ENCODE measurements at places on chromosomes 7 and 10.

DNA sequence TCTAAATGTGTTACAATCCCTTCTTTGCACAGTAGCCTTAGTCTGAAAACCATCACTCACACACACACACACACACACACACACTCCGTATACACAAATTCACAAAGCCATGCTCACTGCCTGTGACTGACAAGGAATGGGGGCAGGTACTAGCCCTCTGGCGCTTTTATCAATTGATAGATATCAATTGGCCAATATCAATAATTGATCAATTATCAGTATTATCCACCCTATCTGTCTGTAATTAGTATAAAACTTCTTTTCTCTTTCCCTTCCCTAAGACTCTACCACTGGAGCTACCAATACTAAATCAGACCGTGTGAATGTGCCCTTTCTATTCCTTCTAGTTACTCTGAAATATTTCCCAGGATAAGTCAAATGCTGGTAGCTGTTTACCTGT is 2.1 kb downstream of the DENND11 start:
- no peak for DNase-seq

DNA sequence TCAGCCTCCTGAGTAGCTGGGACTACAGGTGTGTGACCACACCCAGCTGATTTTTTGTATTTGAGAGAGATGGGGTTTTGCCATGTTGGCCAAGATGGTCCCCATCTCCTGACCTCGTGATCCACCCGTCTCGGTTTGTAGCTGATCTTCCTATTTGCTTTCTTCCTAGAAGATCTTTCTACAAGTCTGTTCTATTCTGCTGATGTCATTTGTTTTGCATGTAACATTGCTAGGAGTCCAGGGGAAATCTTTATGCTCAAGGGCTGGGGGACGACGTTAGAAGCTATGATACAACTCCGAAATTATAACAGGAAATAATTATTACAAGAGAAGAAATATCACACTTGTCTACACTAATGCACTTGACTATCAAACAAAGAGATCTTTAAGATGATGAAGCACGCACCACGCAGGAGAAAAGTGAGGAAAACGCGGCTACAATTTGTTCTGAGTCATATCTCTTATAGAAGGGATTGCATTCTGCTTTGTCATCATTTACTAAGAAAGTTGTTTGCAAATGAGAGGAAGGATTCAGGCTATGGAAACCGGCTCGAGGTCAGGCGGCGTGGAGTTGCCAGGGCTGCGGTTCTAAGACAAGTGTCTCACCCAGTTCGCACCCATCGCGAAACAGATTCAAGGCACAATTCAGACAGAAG is 103.0 kb upstream of the CARD11 start:
- DNase-seq = peak; percentile 84

DNA sequence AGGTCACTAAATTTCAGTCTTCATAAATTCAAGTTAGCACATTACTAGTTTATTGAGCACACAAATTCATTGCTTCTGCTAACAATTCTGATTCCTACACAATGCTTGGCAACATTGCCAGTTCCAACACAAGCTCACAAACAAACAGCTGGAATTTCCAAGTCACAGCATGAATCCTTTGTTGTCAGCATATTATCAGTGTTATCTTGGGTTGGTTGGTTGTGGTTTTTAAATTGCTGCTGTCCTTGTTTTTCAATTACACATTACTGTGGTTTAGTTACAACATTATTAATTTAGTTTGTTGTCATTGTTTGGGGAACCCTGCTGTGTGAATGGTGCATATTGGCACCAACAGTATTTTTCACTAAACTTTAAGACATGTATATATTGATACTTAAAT is 86.0 kb upstream of the ARID5B start:
- peak; percentile 70 for DNase-seq

DNA sequence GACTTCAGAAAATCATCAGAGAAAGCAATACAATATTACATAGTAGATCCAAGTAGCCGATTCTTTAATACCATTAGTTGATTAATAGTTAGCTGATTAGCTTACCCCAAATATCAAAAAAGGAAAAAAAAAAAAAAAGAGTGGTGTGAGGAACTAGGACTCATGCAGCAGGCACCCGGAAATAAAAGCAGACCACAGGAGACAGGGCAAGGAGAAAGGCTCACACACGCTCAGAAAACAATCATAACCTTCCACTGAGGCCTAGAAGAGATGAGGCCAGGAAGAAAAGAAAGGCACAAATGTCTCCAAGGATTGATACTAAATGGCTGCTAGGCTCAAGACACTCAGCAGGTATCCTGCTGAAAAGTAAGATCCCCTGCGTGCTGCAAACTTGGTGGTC is 25.9 kb downstream of the TRDMT1 start:
- peak; percentile 10 for DNase-seq

DNA sequence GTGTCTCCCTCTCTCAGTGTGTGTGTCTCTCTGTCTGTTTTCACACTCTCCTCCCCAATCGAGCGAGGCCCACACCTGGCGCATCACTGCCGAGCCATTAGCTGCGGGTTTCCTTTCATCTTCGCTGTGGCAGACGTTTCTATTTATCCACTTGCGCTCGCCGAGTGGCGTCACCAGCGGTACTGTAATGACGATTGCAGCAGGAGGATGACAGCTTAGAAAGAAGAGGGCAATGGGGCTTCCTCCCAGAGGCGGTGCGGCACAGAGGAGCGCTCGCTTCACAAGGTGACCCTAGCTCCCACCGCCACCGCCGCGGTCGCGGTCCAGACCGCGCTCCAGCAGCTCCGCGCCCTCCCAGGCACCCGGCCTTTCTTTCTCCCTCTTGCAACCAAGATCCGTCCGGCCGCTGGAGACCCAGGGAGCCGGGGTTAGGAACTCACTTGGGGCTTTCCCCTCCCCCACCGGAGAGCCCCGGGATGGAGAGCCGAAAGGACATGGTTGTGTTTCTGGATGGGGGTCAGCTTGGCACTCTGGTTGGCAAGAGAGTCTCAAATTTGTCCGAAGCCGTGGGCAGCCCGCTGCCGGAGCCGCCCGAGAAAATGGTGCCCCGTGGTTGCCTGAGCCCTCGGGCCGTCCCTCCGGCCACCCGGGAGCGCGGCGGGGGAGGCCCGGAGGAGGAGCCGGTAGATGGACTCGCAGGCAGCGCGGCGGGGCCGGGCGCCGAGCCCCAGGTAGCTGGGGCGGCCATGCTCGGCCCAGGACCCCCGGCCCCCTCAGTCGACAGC is at the start of gene EVX1:
TSS of gene EVX1 (plus strand) at position 248 of the 785 bp plus-strand sequence. CDS start at position 477, 229 bp downstream.
- DNase-seq = no peak

- no peak for DNase-seq
Observed at GRCh38 chr7:135333200-135333599, 99.6 kb downstream of the STRA8 start.

- DNase-seq = peak; percentile 53
Observed at GRCh38 chr10:96840841-96841518, 8.9 kb downstream of the LCOR start.

DNA sequence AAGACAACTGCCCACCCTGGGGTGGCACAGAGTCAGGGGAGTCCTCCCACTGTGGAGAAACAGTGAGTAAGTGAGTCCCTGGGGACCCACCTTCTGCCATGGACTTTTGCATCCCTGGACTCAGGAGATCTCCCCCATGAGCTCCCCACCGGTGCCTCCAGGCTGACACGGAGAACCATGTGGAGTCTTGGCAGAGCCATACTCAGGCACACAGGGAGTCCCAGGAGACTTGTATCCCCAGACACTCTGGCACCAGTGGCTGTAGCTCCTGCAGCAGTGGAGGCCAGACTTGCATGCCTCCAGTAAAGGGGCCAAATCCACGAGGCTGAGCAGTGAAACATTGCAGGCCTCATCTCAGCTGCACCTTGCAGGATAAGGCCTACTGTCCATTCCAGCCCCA is 791.4 kb downstream of the PCDH15 start:
- no peak for DNase-seq

- DNase-seq = no peak
Observed at GRCh38 chr10:97582169-97582568, 2.0 kb upstream of the HOGA1 start.

DNA sequence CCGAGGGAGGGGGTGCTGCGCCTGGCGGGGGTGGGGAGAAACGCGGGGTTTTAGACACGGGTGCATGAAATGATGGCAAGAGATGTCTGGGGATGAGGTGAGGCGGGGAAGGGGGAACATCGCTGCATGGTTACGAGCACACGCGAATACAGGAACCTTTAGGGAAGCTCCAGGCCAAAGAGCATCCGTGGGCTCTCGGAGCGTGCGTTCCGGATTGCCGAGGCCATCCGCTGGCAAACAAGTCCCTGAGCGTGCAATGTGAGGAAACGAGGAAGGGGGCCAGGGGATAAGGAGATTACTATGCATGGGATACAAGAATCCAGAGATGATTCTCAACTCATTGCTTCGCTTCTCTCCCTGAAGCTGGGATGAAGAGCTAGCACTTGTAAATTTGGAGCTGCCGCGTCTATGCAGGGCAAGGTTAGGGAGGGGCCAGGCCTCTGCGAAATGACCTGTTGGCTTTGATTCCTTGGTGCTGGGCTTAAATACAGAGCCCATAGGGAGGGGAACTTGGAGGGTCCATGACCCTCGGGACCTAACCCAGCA is 520 bp upstream of the WNT2 start:
- no peak for DNase-seq

- no peak for DNase-seq
Observed at GRCh38 chr7:127889677-127890076, 141.6 kb downstream of the LRRC4 start.

DNA sequence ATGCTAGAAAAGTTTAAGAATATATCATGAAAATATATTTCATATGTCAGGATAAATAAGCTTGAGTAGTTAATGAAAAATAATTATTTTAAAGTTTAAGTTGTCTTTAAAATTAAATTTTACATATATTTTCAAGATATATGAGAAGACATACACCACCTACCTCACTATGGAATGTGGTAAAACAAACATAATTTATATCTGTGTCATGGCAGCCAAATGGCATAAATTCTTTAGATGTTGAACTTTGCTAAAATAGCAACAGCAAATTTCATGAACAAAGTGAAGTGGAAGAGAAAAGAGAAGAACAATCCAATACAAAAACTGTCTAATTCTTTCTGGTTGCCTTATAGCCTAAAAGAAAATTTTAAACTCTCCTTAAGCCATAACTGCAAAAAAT is 39.6 kb upstream of the SLC16A12 start:
- no peak for DNase-seq

DNA sequence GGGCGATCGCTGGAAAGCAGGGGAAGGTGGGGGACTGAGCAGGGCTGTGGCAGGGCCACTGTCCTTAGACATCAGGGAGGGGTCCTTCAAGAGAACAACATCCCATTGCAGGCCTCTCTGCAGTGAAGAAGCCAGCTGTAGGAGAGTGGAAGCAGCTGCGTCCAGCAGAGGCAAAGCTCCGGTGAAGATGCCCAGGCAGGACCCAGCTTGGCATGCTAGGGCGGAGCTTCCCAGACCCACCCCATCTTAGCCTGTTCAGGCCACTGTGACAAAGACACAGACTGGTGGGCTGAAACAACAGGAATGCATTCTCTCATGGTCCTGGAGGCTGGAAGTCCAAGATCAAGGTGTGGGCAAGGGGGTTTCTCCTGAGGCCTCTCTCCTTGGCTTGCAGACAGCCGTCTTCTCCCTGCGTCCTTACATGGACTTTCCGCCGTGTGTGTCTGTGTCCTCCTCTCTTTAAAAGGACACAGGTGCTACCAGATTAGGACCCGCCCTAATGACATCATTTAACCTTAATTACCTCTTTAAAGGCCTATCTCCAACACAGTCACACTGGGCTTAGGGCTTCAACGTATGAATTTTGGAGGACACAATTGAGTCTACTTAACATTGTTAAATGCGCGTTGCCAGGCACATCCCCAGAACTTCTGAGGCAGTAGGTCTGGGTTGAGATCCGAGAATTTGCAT is 178.1 kb upstream of the GRB10 start:
- no peak for DNase-seq

DNA sequence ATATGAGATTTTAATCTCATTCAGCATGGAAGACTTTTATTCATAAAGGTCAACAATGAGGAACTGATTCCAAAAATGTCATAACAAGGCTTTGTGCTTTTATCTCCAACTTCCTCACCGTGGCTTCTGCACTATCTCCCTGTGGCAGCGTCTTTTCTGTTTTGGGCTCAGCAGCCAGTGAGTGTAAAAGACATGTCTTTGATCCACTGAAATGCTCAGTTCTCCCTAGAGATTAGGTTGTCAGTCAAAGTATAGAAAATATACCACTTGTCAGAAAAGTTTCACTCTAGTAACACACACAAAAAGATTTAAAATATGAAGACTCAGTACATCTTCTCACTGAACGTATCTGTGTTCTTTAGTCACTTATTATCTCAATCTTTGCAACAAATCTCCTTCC is 901.8 kb upstream of the ZWINT start:
- DNase-seq = no peak

GRCh38 chr7:148607151-148607661 is 16.6 kb downstream of the C7orf33 start:
- DNase-seq = no peak

DNA sequence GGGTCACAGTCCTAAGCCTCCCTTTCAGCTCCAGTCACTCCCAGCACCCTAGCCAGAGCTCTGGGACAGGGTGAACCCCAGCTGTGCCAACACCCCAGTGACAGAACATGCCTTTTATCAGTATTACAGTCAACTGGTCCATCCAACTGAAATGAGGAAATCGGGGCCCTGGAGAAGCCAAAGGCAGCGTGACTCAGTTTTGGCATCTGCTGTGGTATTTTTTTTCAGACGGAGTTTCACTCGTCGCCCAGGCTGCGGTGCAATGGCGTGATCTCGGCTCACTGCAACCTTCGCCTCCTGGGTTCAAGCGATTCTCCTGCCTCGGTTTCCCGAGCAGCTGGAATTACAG is 3.4 kb upstream of the CLDN15 start:
- no peak for DNase-seq

DNA sequence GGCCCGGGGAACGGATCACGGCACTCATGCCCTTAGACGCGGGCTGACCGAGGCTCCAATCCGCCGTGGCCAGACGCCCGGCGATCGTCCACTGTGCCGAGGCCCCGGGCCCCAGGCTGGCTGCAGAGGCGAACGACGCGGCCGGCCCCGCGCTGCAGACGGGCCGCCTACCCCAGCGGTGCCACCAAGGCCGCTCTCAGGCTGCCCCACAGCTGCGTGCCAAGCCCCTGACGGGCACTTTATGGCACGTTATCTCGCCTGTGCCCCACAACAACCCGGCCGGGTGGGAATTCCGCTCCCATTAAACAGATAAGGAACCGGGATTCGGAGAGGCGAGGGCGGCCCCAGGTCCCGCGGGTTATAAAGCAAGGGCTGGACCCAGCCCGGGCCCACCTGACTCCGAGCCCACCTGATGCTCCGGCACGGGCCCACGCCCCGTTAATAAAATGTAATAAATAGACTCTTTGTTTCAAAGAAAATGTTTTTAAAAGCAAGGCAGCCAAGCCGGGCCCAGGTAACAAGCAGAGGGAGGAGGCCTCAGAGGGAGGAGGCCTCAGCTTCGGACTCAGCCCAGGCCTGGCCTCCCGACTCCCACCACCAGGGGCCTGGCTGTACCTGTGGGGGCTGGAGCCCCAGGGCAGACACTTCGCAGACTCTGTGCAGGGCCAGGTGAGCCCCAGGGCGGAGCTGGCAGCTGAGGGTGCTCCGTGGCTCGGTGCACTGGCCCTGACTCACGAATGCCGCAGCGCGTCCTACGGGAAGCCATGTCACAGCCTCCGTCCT is 79.7 kb downstream of the FOXL3 start:
- no peak for DNase-seq
